Aortic smooth muscle cell (primary cell): ENCODE measurements at places on chromosomes 5 and 9. TPM values are rescaled to one million over a fixed set of nuclear protein-coding genes. Genes with fewer than 3 reads are reported as not detected.

The LCN1 gene
- not detected in 2 replicates for total RNA-seq

The RANBP17 gene
- 11.2 and 24.7 TPM in 2 replicates for total RNA-seq

The SLC25A2 gene
- 0.13 and 0.31 TPM in 2 replicates for total RNA-seq

The ZNF354C gene
- 6.7 and 7.4 TPM in 2 replicates for total RNA-seq

The PKD2L2 gene
- total RNA-seq: not detected in 2 replicates

The AUH gene
- total RNA-seq: 21.8 and 22.9 TPM in 2 replicates

The MYOZ3 gene
- total RNA-seq: 0.37 and 0.40 TPM in 2 replicates

The ZBED3 gene
- 0.40 and 0.81 TPM in 2 replicates for total RNA-seq

The PLEKHG4B gene
- not detected in 2 replicates for total RNA-seq

The ZNF608 gene
- total RNA-seq: 7.7 and 17.3 TPM in 2 replicates

The GLRX gene
- 24.5 and 29.6 TPM in 2 replicates for total RNA-seq

The HACD4 gene
- total RNA-seq: 1.2 and 1.7 TPM in 2 replicates

The DNM1 gene
- 1.1 and 3.0 TPM in 2 replicates for total RNA-seq

The GFI1B gene
- 0.19 TPM in 1 of 2 replicates, not detected in the other for total RNA-seq

The MYMK gene
- total RNA-seq: not detected in 2 replicates

The NEK6 gene
- total RNA-seq: 41.7 and 50.2 TPM in 2 replicates

The PFN3 gene
- total RNA-seq: not detected in 2 replicates

The NUTM2G gene
- total RNA-seq: not detected in 2 replicates

The CCL27 gene
- total RNA-seq: not detected in 2 replicates

The PDE6A gene
- not detected in 2 replicates for total RNA-seq

The CCIN gene
- 0.50 and 0.92 TPM in 2 replicates for total RNA-seq

The FCN2 gene
- not detected in 2 replicates for total RNA-seq
